Stimulated activated CD4-positive, alpha-beta T cell treated with anti-CD3 and anti-CD28 coated beads, Interleukin-2, amount 100 ng/mL, for 48 hours (primary cell): ENCODE measurements at places on chromosomes 12 and 14.

GRCh38 chr14:104360501-104360900 is 219.1 kb upstream of the C14orf180 start:
- DNase-seq, result no peak

- no peak for DNase-seq
These were observed 3.6 kb downstream of the LRP10 start for GRCh38 chr14:22875003-22875747.

- no peak for DNase-seq
These were observed 23.4 kb downstream of the DDX47 start for GRCh38 chr12:12836571-12836970.

- DNase-seq, result no peak
These were observed 364.7 kb downstream of the BCL11B start for GRCh38 chr14:98907271-98907670.
